Body of pancreas (tissue), 4 donors: ENCODE measurements at places on chromosomes 12 and 14. TPM values are rescaled to one million over a fixed set of nuclear protein-coding genes. Genes with fewer than 3 reads are reported as not detected.
A peak's percentile ranks its signal among the peaks of the same experiment; 100 is the strongest.

- no peak for DNase-seq
These were observed 26.9 kb downstream of the GCN1 start for GRCh38 chr12:120167529-120168095.

DNA sequence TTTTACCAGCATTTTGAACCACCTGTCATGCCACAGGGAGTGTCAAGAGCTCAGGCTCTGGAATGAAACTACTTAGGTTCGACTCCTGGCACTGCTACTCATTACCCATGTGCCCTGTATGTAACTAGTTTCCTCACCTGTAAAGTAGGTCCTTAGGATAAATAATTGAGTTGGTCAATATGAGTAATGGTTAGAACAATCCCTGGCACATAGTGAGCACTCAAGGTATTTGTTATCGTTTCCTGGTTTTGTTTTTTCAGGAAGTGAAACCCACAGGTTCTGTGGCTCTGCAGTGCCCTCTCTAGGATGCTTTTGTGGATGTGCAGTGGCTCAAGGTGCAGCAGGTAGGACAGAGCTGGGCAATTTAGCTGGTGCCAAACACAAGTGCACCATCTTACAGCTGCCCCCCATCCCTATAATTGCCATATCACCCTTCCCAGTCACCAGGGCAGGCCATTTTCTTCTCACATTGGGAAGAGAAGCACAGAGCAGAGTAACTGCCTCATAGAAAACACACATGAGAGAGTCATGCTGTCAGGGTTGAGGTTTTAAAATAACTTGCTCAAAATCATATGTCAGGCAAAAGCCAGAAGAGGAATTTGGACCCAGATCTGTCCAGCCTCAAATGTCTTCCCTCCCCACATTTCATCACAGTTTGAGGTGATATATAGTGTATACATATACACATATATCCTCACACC is 297.5 kb downstream of the RPAP3 start:
- DNase-seq: peak; percentile 48

DNA sequence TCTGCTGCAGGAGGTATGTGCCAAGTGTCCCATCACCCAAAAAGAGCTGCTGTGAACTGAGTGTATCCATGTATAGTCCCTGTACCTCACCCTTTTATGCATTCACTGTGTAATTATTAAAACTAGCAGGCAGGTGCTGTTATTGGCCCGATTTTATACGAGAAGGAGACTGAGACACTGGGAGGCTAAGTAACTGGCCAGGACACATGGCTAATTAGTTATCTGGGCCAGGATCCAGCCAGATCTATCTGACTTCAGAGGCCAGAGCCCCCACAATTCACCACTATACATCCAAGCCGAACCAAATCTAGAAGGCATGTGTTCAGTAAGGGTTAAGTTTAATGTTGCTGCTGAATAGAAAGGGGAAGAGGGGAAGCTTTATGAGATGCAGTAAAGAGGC is 73.4 kb downstream of the FRMD6 start:
- DNase-seq: no peak

DNA sequence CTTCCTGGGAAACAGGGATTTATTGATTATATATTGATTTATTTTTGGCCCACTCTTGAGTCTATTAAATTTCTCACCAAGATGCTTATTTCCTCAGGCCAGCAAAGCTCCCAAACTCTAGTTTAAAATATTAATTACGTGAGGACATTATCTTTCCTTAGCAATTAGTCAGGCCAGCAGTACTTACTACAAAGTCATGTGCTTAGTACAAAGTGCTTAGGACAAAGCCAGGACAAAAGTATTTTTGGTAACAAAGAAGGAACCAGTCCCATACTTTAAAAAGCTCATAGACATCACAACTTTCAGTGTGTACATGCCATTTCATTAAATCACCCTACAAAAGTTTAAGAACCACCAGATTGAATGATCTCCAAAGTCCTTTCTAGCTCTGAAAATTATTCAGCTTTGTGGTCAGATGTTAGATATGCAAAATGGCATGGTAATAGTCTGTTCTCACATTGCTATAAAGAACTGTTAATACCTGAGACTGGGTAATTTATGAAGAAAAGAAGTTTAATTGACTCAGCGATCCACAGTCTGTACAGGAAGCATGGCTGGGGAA is 94.7 kb upstream of the PWP1 start:
- DNase-seq: no peak

DNA sequence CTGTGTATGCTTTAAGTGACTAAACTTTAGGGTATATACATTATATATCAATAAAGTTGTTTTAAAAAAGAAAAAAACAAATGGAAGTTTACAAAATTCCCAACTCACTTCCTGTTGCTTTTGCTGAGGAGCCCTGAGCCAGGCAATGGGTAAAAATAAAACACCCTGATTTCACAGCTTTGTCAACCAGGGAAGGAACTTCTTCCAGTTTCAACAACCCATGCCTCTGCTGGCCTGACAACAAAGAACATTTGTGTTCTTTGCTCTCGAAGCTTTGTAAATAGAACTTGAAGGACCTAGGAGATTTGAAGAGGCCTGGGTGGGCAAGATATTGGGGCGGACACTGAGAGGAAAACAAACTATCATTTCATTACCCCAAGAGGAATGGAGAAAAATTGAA is 141.2 kb upstream of the NOS1 start:
- no peak for DNase-seq

GRCh38 chr12:94415066-94415465 is 44.6 kb downstream of the CEP83 start:
- no peak for DNase-seq

GRCh38 chr12:122964439-122965257 is 1.6 kb downstream of the ABCB9 start:
- DNase-seq: no peak

DNA sequence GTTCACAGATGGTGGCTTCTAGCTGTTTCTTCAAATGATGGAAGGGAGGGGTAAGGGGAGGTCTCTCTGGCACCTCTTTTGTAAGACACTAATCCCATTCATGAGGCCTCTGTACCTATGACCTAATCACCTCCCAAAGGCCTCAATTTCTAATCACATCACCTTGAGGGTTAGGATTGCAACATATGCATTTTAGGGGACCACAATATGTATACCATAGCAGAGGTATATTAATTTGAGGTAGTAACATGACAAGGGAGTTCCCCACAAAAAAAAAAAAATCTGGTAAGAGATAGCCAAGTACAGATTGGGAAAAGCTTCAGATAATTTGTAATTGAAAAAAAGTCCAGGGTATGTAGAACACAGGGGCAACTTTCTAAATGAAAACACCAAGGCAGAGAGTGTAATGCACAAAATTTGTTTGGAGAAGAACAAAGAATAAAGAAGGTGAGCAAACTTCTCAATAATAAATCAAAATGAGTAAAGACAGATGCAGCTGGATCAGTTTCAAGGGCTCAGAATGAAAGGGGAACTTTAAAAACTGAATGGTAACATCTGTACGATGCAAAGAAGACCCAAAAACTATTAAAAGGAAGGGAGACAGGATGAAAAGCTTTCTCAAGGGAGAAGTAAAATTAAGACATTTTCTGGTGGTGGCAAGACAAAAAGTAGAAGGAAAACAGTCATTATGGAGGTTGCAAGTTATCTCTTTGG is 125.5 kb upstream of the DCN start:
- no peak for DNase-seq

- DNase-seq: no peak
These were observed 145.8 kb downstream of the CACNA1C start for GRCh38 chr12:2198542-2198941.

DNA sequence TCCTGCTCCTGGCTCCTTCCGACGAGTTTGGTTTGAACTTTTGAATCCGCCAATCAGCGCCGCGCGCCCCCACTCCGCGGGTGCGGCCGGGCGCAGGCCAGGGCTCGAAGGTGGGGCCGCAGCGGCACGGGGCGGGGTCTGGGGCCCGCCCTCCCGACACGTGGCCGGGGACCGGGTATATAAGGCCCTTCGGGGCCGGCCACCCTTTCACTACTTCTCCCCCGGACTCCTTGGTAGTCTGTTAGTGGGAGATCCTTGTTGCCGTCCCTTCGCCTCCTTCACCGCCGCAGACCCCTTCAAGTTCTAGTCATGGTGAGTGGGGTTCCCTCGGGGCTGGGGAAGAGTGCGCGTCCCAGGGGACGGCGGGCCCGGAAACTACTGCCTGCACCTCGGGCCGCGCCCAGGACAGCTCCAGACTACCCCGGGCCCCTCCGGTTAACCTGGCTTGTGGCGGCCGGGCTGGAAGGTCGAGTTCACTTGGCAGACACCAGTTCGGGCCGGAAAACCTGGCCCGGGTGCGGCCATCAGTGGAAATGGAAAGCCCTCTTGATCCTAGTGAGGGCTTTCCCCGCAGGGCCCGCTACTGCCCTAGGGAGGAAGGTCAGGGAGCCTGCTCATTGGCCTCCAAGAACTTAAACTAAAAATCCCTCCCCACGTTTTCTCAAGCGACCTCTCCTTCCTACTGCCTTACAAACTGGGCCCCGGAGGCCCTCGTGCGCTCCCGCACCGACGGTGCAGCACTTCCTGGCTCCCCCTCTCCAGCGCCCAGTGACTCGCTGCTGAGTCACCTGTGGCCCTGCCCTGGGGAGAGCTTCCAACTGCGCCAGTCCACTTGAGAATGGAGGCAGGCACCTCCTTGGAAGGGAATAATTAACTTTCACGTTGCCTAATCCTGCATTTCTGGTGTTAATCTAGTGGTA is at the start of gene TUBA1C:
Gene TUBA1C (plus strand): TSS at position 210 of the 920 bp plus-strand sequence. CDS start 100 bp downstream, at position 310.
- peak; percentile 94 for DNase-seq

- no peak for DNase-seq
These were observed 324.6 kb upstream of the DIO3 start for GRCh38 chr14:101236496-101237251.

- peak; percentile 34 for DNase-seq
These were observed 626 bp downstream of the TXNDC16 start for GRCh38 chr14:52551696-52552062.

ERBB3 gene
- total RNA-seq: 74.8 TPM

GLT8D2 gene
- 0.99 TPM for total RNA-seq

TGM1 gene
- total RNA-seq: 2.9 TPM

MMP17 gene
- total RNA-seq: 6.7 TPM

SIRT4 gene
- 0.99 TPM for total RNA-seq

NXPH4 gene
- total RNA-seq: 2.9 TPM

NANOG gene
- 0.66 TPM for total RNA-seq

PLEKHD1 gene
- total RNA-seq: 2.0 TPM

TRHDE gene
- total RNA-seq: 73.2 TPM

SLC6A15 gene
- total RNA-seq: not detected

PTPRR gene
- total RNA-seq: 0.33 TPM
